ENCODE measurements at places on chromosomes 11 and 22.
A peak's percentile ranks its signal among the peaks of the same experiment; 100 is the strongest.

DNA sequence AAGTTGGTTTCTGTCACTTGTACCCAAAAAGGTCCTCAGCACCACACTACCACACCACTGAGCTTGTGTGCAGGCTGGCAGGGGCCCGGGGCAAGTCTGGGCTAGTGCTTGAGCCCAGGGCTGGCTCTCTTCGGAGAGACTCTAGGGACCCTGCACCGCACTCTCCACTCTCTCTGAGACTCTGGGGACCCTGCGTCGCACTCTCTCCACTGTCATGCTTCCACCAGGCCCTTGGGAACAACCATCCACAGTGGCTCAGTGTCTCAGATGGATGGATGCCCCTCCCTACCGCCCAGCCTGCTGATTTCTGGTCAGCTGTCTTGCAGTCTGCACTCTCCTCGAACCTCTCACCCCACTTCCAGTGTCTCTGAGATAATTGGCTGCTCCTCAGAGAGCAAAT lies 2.0 kb upstream of the SBF1 start:
- DNase-seq: no peak

DNA sequence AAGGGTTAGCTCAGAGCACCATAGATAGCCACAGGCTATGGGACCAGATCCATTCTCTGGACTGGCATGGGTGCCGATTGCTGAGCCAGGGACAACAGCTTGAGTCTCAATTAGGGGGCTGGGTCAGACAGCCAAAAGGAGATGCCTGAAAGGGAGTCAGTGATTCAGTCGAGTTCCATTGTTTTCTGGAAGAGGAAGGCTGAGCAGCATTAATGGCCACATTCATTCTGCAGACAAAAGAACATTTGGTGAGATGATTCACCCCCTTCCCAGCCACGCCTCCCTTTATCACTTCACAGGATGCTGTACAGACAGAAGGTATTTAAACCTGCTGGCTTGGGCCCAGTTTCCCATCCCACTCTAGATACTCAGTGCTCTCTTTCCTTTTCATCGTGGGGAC lies 131.9 kb downstream of the ADAMTS15 start:
- DNase-seq: no peak

DNA sequence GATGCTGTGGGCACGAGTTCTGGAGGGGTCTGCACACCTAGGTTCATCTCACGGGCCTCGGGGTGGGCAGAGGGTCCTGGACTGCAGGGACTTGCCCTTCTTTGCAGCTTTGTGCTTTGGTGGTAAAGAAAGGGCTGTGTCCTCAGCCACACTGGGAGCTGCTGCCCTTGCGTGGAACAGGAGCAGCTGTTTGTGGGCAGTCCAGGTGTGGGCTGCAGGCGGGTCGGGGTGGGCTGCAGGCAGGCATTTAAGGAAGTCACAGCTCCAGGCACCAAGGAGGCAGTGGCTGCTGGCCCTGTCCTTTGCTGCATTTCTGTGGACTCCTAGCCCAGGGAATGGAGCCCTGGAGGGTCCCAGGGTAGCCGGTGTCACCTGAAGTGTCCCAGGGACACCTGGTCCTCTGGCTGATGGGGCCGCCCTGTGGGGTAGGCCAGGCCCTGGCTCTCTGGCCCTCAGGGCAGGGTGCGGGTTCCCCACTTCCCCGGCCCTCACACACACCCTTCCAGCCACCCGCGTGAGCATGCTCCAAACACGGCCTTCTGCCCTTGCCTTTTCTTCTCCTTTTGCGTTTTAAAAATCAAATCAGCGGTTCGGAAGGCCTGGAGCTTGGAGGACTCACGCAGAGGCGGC lies 1240.3 kb downstream of the BRD1 start:
- no peak for DNase-seq

DNA sequence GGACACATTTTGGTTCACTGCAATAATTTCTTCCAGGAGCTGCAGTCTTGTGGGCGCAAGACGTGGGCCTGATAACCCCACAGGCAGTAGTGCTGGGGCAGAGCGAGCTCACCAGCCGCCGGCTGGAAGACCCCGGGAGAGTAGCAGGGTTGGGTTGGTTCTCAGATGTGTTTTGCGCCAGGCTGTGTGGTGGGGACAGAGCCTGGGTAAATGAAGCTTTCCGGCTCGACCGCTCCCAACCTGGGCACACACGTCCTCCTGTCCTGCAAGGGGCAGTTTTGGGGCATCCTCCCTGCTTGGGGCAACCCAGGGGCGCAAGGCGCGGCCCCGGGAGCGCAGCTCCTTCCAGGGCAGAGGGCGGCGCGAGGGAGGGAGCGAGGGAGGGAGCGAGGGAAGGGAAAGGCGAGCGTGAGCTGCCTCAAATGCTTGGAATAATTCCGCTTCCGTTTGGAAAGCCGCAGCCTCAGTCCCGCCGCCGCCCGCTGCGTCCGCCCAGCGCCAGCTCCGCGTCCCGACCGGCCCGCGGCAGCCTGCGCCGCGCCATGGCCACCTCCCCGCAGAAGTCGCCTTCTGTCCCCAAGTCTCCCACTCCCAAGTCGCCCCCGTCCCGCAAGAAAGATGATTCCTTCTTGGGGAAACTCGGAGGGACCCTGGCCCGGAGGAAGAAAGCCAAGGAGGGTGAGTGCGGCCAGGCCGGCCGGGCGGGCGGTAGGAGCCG lies at the start of gene PARVA:
TSS of gene PARVA (plus strand) at position 466 of the 718 bp plus-strand sequence. CDS start at position 543, 77 bp downstream.
- peak; percentile 51 for DNase-seq

DNA sequence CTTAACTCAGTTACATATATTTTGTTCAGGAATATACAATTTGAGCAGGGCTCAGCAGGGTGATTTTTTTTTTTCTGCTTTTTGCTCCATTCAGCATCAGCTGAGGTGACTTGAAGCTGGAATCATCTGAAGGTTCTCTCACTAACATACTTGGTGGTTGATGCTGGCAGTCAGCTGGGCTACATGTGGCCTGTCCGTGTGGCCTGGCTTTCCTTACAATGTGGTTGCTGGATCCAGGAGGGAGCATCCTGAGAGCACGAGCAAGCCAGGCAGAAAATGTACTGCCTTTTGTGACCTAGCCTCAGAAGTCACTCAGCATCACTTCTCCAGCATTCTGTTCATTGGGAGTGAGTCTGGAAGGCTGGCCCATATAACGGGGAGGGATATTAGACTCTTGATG lies 151.6 kb upstream of the E2F8 start:
- DNase-seq: no peak

DNA sequence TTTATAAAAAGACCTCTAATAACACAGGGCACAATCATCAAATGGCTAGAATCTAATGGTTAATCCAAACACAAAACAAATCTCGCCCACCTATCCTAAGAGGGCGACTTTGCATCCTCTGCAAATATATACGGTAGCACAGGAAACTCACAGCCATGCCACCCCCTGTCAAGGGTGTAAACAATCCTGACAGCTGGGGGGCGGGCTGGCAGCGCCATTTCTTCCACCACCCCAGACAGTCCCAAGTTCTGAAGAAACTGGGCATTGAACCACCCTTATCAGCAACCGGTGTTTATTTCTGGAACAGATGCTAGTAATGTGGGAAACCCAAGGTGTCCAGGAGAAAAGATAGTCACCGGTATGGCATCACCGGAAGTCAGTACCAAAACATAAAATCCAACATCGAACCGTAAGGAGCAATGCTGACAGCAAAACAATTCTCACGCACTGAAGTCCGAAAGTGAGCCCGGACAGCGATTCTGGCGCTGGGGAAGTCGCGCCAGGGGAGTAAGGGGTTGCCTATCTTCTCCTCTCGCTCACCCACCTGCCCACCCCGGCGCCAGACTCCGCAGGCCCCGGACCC lies 825 bp downstream of the FBXO3 start:
- no peak for DNase-seq

GRCh38 chr11:86204356-86204755 lies 40.2 kb upstream of the EED start:
- no peak for DNase-seq

GRCh38 chr11:8138526-8138925 lies 30.3 kb downstream of the RIC3 start:
- DNase-seq: no peak

DNA sequence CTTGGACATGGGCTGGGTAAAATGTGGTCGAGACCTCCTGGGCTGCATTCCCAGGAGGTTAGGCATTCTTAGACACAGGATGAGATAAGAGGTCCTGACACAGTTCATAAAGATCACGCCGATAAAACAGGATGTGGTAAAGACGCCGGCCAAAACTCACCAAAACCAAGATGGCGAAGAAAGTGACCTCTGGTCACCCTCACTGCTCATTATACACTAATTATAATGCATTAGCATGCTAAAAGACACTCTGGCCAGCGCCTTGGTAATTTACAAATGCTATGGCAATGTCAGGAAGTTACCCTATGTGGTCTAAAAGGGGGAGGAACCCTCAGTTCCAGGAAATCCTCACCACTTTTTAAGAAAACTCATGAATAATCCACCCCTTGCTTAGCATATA lies 983.3 kb downstream of the OPCML start:
- DNase-seq: no peak

DNA sequence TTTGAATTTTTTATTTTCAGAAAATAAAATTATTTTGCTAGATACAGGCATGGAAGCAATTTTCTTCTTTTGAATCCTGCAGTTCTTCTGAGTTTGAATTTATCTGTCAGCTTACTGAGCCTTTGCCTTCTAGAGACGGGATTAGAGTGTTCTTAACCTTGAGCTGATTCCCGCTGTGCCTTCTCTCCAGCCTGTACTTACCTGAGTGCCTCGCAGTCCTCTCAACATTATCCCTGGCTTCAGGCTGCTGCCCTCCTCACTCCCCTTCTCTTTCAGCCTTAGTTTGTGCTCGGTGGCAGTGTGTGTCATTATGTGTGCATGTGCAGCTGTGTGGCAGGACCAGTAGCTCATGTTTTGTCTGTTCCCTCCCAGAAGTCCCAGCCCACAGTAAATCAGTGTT lies 24.3 kb downstream of the OSBP2 start:
- no peak for DNase-seq

DNA sequence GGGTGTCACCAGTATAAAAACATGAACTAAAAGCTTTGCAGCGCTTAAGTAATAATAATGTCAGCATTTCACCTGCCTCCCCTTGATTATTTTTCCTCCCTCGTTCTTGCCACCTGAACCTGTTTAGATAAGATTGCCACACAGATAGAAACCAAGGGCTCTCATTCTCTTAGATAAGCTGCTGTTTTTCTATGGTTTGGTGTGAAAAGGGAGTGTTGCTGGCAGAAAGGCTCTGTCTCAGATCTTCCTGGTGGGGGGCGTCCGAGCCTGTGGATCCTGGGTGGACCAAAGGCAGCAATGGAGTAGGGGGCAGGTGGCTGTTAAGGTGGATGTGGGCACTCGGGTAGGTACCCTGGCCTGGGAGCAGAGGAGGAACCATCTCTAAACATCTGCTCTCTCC lies 147.5 kb downstream of the ST3GAL4 start:
- DNase-seq: no peak

DNA sequence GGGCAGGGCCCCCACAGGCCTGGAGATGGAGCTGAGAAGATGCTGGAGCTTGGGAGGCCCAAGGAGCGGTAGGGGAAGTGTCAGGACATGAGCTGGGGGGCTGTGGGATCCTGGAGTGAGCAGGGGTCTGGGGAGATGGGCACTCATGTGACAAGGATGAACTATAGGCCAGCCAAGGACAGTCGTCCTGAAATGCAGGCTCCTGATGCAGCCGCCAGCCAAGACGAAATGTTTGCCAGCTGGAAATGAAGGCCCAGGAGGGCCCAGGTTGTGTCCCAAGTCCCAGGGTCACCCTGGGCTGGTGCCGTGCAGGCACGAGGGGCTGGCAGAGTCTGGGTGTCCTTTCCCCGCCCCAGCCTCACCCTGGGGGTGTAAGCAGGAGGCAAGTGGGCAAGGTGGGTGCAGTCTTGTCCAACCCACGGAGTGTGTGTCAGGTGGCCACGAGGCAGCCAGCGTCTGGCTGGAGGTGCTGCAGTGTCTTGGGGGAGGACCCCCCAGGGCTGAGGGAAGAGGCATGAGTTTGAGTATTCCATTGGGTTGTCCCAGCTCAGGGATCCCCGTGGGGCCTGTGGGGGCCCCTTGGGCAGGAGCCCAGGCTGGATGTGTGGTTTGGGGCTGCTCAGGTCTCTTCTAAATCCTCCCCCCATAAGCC lies 21.4 kb downstream of the MRGPRG start:
- no peak for DNase-seq

GRCh38 chr11:33094157-33094556 lies 54.8 kb downstream of the TCP11L1 start:
- DNase-seq: no peak

- DNase-seq: no peak
These were observed 36.9 kb upstream of the GNB1L start for GRCh38 chr22:19891317-19892256.

DNA sequence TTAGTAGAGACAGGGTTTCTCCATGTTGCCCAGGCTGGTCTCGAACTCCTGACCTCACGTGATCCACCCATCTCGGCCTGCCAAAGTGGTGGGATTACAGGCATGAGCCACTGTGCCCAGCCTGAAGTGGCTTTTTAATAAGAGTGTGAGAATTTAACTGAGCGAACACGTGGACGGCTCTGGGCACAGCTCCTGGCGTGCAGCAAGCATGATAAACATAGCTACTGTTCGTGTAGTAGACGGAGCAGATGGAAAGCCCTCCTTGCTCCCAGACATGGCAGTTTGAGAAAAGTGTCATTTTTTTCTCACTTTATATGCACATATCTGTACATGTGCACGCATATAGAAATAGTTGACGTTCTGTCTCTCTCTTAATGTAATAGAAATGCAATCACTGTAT lies 7.0 kb downstream of the EMID1 start:
- DNase-seq: no peak

DNA sequence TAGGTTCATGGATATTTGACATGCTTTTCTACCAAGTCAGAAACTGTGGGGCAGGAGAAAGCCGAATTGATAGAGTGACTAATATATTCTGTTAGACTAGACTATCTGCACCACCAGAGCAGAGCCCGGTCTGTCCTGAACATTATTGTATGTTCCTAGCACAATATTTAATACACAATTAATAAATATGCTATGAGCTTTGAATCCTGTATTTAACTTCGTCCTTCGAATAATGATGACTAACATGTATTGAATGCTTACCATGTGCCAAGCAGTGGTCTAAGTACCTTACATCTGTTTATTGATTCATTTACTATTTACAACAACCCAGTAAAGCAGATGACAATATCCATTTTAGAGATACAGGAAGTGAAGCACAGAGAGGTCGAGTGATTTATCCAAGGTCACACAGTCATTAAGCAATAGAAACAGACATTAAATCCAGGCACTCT lies 44.8 kb upstream of the ANO3 start:
- DNase-seq: no peak

GRCh38 chr22:31139866-31140716 lies at the start of gene PLA2G3:
TSS of gene PLA2G3 (minus strand) at chr22:31140508. CDS start at chr22:31140354, 154 bp downstream.
- no peak for DNase-seq

GRCh38 chr11:58919561-58919960 lies 19.7 kb upstream of the GLYATL1 start:
- no peak for DNase-seq

- no peak for DNase-seq
These were observed 26.8 kb downstream of the PARVB start for GRCh38 chr22:44050766-44051355.
